NCI-H1048 (cell line): ENCODE measurements at places on chromosomes 5 and 9.

- DNase-seq: no peak
These were observed 117.1 kb downstream of the MED10 start for GRCh38 chr5:6261256-6261655.

- no peak for DNase-seq
These were observed 249.0 kb upstream of the ZNF608 start for GRCh38 chr5:124995421-124995820.

GRCh38 chr9:35954942-35955546, 2.9 kb downstream of the OR2S2 start:
- DNase-seq: no peak

DNA sequence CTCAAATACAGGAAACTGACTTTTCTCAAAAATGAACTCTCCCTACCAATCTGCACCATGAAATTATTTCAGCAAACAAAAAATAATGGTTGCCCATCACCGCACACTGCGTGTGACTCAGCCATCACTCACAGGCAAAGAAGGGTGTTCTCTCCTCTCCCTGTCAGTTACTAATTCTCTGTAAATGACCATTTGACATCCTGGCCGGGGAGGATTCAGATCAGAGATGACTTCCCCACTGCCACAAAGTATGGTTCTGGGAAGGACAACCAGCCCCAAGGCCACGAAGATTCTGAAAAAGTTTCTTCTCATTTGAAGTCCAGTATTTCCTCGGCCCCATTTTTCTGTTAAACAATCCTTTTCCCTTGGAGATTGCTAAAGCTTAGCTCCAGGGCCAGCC, 199.4 kb downstream of the AUH start:
- no peak for DNase-seq

DNA sequence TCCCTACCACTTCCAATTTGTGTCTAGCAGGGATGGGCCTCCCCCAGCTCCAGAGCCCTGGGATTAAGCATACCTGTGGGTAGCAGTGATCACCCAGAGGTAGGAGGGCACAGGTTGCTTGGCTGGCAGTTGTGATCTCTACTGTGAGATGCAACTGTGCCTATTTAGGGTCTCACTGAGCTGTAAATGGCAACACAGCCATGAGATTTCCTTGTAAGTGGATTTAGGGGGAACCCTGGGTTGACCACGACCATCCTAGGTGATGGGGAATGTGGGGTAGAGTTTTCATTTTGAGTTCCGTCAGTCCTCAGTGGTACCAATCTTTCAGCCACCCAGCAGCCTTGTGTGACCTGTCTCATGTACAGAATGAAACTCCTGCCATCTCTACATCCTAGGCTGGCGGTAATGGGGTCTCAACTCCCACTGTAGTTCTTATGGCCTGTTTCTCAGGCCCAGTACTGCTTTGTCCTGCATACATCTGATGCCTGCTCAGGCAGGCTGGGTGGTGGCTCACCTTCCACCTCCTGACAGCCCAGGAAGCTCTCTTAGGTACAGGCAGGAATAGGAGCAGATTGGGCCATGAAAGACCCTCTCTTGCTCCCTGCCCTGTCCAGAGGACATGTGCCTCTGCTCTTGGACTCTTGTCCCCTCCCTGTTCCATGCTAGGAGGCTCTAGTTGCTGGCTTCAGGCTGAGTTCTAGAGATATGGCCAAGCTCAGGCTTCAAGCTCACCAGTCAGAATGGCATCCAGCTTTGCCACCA, 8.1 kb downstream of the HNRNPAB start:
- DNase-seq: no peak

DNA sequence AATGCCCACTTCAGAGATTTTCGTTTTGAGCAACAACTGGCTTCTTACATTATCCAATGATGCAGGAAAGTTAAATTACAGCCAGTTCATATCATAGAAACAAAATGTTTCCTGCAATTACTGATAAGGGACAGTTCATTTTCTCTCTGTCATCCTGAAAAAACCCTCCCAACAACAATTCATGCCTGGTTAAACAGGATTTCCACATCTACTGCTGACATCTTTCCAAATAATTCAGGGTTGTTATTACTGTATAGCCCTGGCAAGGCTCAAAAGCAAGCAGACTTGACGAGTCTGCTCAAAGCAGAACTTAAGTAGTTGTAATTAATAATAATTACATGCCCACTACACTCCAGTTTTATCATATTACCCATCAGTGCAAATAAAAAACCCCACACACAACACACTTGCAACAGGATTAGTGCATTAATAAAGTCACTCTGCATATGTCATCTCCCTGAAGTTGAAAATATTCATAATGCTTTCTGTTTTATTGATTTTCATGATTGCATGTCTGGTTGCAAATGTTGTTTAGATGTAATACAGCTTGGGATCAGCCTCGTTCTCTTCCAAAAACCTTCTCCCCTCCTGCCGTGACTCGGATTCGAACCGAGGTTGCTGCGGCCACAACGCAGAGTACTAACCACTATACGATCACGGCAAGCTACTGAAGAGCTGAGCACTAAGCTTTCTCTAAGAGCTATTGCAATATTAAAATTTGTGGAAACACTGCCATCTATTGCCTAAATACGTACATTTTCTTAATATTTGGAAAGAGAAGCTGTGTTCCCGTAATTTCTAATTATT, 119.6 kb upstream of the NFIB start:
- no peak for DNase-seq

DNA sequence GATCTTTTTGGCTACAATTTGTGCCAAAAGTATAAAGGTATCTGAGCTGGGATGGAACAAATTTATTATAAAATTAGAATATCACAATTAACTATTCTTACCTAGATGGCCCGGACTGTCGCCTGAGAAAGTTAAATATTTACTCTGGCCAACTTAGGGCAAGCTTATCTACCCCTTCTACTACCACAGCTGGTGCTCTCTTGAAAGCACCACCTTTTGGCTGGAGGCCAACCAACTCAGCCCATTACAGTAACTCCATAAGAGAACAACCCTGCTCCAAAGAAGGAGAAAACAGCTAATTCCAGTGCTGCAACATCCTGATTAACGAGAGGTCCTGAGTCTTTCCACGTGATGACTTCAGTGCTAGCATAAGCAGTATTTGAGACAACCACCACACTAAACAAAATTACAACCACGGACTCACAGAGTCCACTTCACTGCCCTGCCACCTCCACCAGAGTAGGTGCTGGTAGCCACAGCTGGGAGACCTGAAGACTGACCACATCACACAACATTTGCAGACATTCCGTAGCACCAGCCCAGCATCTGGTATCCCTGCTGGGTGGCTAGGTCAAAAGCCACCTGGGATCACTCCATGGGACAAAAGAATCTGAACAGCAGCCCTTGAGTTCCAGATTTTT, 43.2 kb downstream of the RGMB start:
- no peak for DNase-seq

DNA sequence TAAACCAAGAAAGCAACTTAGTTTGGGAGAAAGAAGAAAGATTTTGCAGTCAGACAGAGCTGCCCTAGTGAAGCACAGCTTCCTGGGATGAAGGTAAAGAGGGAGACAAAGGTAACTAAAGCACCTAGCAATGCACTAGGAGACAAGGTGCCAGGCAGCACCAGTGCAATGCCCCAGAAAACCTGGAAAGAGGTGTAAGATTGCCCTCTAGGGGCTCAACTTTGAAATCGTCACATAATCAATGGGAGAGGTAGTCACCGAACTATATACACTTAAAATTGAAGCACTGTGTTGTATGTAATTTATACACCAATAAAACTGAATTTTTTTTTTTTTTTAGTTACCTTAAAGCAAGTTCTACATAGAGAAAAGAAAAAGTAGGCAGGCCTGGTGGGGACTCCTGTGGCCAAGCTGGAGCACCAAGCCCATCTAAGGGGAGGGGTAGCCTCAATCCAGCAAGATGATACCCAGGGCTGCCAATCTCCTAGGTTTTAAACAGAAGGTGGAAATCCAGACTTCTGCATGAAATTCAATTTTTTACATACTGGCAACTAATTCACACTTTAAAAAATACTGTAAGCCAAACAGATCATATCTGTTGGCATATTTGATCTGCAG, 48.2 kb downstream of the CDK5RAP2 start:
- no peak for DNase-seq

GRCh38 chr9:136251264-136252115, 5.9 kb upstream of the QSOX2 start:
- no peak for DNase-seq

DNA sequence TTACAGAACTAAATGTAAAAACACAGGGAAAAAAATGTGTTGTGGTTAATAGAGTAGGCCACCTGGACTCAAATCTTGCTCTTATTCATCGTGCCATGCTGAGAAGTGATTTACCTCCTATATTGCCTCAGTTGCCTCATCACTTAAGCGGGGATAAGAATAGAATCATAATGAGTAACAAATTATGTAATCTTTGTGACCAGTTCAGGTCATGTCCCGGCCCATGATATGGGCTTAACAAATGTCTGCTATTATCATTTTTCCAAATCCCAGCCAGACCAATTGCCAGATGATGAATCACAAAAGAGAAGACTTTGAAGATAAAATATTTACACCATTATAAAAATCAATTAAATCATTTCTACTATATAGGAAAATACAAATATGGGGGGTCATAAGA, 89.8 kb downstream of the CDH6 start:
- DNase-seq: no peak

- DNase-seq: no peak
These were observed 639 bp downstream of the PCDH1 start for GRCh38 chr5:141877356-141878185.

DNA sequence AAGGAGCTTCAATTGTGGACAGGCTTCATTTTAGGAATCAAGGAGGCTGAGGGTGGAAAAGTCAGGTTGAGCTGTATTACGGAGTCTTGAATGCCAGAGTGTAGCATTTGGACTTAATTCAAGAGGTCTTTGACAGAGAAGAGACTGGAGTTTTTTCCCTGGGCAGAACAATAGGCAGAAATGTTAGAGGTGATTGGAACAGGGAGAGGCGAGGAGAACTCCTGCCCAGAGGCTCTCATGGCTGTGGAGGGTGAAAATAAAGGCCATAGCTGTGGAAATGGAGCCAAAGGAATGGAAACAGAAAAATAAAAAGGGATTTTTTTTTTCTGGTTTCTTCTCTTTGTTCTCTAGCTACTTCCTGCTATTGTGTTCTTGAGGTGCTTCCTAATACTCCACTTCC, 3.7 kb upstream of the IFNB1 start:
- no peak for DNase-seq

GRCh38 chr5:112548246-112548881, 129.3 kb upstream of the EPB41L4A start:
- no peak for DNase-seq

GRCh38 chr9:72930828-72931227, 22.0 kb downstream of the ALDH1A1 start:
- DNase-seq: no peak

GRCh38 chr5:56616454-56617160, 198.7 kb upstream of the MAP3K1 start:
- DNase-seq: no peak

- peak; percentile 67 for DNase-seq
These were observed 244.0 kb downstream of the EPB41L4A start for GRCh38 chr5:112174959-112175594.

- peak; percentile 11 for DNase-seq
These were observed 849.8 kb upstream of the CDH6 start for GRCh38 chr5:30343707-30344106.
